Esophagus mucosa (tissue), 1 donor: ENCODE measurements at places on chromosomes 4 and X. TPM values are rescaled to one million over a fixed set of nuclear protein-coding genes. Genes with fewer than 3 reads are reported as not detected.

- no peak for ATAC-seq
These were observed 606.8 kb upstream of the KLHL4 start for GRCh38 chrX:86910602-86911311.

The MXRA5 gene
- total RNA-seq = 3.9 TPM

The CENPE gene
- total RNA-seq = 14.1 TPM

DNA sequence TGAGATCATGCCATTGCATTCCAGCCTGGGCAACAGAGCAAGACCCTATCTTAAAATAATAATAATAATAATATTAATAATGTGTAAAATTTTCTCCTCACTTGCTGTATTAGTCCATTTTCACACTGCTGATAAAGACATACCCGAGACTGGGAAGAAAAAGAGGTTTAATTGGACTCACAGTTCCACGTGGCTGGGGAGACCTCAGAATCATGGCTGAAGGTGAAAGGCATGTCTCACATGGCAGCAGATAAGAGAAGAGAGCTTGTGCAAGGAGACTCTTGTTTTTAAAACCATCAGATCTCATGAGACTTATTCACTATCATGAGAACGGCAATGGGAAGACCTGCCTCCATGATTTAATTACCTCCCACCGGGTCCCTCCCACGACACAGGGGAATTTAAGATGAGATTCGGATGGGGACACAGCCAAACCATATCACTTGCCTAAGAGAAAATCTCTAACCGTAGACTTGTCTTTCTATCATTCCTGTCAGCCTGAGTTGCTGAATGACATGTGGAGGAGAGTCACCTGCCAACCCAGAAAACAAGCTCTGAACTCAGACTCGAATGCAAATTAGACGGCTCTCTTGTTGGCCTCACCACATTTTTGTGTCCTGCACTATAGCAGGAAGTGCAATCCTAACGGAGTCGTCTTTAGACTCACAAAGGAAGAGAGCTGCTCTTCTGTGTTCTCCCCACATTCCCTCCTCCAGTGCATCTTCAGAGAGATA, 51.9 kb upstream of the DCTD start:
- no peak for ATAC-seq

The SSX2 gene
- total RNA-seq = not detected

DNA sequence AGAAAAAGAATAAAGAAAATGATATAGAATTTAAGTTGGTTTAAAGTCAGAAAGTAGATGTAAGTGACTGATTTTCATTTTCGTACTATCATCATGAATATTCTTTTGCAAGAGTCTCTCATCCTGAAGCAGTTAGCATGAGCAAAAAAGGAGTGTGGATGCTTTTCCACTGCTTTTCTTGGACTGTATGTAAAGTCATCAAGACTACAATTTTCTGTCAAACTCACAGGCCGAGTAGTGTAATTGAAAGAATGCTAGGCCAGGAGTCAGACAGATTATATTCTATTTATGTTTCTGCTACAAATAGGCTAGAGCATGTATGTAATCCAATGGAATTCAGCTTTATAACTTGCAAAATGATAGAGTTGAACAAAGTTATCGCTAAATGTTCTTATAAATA, 197.1 kb upstream of the SPOCK3 start:
- ATAC-seq = no peak
